ENCODE measurements at places on chromosomes 6 and 20.

DNA sequence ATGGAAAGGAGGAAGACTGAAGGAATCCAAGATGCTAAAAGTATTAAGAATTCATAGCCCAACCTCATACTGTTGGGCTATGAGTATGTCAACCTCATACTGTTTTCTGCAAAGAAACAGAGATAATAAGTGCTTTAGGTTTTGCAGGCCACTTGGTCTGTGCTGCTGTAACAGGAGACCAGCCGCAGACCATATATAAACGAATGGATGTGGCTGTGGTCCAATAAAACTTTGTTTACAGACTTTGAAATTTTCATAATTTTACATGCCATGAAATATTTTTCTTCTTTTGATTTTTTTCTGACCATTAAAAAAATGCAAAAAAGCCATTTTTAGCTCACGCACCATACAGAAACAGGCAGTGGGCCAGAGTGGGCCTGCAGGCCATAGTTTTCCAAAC lies 13.7 kb upstream of the THBD start:
- no peak for DNase-seq

DNA sequence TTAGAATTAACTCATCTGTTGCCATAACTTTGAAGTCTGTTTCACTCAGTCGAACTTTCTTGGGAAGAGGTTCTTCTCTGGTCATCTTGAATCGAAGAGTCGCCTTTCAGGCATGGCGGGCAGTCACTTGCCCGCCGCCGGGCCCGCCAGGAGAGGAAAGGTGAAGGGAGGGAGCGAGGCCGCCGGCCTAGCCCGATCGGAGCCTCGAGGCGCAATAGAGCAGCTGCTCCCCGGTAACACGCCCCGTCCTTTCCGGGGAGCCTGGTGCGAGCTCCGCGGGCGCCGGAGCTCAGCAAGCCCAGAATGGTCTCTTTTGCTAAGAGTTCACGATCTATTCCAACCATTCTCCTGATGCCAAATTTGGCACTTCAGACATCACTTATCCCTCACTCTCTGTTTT lies 591.8 kb downstream of the TFAP2B start:
- no peak for DNase-seq

DNA sequence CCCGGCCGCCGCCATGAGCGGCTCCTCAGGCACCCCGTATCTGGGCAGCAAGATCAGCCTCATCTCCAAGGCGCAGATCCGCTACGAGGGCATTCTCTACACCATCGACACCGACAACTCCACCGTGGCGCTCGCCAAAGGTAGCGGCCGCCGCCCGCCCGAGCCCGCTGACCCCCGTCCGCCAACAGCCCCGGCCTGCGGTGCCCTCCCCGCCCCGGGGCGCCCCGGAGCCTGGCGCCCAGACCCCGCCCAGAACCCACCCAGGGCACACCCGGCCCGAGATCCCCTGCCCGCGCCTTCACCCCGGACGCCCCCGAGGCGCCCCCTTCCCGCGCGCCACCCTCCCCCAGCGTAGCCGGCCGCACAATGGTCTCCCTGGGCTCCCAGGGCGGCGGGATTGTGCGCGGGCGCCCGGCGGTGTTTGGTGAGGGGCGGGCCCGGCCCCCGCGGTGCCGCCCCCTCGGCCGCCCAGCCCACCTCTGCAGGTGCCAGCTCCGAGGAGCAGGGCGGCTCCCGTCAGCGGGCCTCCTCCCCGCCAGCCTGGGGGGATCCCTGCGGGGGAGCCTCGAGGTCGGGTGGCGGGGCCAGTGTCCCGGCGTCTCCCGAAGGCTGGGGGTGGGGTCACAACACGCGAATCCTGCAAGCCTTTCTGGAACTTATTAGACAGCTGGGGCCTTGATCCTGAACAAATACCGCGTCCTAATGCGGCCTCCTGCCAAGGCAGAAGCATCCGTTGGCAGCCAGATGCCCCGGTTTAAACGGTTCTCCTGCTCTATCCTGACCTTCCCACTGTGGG lies 577 bp downstream of the LSM14B start:
- DNase-seq = no peak

DNA sequence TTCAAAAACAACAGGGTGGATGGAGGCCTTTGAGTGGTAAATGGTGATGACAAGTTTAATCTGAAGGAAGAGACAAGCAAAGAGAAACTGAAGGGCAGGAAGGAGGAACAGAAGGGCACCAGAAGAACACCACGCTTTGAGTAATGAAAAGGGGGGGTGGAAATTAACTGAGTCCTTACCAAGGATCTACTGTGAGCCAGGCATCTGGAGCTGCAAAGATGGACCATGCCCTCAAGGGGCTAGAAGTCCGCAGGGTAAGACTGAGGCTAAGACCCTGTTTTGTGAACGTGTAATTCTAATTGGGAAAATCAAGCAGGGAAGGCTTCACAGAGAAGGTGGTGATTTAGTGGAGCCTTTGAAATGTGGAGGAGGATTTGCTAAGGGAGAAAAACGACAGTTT lies 1.6 kb downstream of the NDRG3 start:
- DNase-seq = no peak

- no peak for DNase-seq
Measured at GRCh38 chr6:73985891-73986290, 289.9 kb downstream of the CD109 start.
